ENCODE measurements at places on chromosomes 5 and 9. TPM values are rescaled to one million over a fixed set of nuclear protein-coding genes. Genes with fewer than 3 reads are reported as not detected.

DNA sequence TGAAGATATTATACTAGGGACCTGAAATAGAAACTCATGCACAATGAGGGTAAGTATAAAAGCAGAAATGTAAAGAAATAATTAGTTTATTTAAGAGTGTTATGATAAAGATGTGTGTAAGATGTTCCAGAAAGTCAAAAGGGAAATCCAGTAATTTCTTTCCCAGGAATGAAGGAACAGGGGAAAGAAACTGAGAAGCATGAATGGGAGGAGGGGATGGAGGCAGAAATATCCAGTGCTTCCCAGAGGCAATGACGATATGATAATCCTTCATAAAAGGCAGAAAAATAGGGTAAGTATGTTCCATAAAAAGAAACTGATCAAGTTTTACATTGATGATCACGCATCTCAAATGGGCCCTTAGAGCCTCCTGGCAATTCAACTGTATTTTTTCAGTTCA lies 120.7 kb upstream of the LPAR1 start:
- no peak for DNase-seq

- no peak for DNase-seq
Measured at GRCh38 chr9:18910435-18910834, 122.6 kb downstream of the SAXO1 start.

DNA sequence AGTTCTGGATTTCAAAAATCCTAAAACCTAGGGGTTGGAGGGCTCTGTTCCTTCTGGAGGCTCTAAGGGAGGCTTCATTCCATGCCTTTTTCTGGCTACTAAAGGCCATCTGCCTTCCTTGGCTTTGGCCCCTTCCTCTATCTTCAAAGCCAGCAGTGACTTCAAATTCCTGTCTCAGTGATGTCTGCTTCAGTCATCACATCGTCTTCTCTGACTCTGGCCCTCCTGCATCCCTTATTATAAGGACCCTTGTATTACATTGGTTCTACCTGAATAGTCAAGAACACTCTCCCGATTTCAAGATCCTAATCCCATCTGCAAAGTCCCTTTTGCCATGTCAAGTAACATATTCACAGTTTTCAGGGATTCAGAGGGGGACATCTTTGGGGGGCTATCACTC lies 60.3 kb downstream of the GNA14 start:
- DNase-seq = no peak

GRCh38 chr9:113654605-113655428 lies 191.3 kb downstream of the RGS3 start:
- no peak for DNase-seq

- DNase-seq = no peak
Measured at GRCh38 chr9:134967547-134967930, 49.8 kb upstream of the FCN1 start.

DNA sequence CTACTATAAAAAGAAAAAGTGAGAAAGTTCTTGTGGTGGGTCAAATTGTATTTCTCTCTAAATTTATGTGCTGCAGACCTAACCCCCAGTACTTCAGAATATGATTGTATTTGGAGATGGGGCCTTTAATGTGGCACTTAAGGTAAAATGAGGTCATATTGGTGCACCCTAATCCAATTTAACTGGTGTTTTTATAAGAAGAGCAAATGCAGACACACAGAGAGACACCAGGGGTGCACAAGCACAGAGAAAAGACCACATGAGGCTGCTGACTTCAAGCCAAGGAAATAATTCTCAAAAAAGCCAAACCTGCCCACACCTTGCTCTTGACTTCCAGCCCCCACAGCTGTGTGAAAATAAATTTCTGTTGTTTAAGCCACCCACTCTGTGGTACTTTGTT lies 80.2 kb upstream of the HTR4 start:
- no peak for DNase-seq

CARD9 gene
- total RNA-seq = 1.7 TPM

- no peak for DNase-seq
Measured at GRCh38 chr5:95973793-95974325, 12.2 kb upstream of the ELL2 start.

DNA sequence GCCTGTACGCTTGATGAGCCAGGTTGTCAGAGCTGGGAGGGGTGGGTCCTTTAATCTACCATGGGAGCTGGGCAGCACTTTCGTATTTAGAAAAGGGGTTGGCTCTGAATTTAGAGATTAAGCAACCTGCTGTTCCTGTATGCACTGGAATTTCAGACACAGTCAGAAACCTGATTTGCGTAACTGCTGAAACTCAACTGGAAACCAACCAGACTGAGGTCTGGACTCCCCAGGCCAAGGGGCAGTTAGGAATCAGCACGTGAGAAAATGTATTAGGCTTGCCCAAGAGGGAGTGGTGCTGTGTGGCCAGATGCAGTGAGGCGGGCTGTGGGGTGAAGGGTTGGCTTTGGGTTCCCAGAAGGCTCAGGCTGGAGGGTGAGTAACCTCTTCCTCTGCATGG lies 235.0 kb downstream of the GOLPH3 start:
- no peak for DNase-seq

SLC25A2 gene
- total RNA-seq = 0.67 TPM

DNA sequence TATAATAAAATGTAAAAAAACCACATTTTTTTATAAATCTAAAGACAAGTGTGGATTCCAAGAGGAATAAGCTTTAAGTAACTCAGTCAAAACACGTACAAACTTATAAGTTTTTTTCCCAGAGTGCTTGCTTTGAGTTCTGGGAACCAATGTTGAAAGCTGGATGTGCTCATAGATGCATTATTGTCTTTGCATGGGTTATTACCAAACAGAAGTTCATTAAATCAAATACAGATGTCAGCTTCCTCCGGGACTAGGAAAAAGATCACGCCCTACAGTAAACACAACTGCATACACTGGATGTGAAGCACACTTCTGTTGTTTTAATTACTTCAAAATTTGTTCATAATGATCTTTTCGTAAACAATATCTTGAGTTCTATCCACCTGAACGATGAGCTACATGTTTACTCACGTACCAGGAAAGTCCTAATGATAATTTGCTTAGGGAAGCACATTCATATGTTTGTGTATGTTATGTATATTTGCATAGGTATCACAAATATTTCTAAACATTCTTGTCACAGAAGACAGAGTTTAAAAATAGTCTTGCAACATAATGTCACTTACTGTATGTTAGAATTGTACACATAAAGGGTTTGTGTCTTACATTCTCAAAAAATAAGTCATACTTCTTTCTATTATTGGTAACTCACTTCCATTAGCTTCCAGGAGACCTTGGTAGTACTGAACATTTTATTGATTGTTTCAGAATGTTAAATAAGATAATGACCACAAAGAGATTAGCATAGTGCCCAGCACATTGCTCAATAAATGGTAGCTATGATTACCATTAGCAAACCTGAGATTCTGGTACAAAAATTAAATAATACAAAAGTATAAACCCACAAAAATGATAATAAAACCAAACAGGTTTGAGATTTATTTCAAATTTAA lies 427.4 kb downstream of the CETN3 start:
- no peak for DNase-seq

- no peak for DNase-seq
Measured at GRCh38 chr5:150234576-150235499, 45.0 kb downstream of the SLC6A7 start.

PELO gene
- 25.9 TPM for total RNA-seq

JMY gene
- 10.5 TPM for total RNA-seq

DNA sequence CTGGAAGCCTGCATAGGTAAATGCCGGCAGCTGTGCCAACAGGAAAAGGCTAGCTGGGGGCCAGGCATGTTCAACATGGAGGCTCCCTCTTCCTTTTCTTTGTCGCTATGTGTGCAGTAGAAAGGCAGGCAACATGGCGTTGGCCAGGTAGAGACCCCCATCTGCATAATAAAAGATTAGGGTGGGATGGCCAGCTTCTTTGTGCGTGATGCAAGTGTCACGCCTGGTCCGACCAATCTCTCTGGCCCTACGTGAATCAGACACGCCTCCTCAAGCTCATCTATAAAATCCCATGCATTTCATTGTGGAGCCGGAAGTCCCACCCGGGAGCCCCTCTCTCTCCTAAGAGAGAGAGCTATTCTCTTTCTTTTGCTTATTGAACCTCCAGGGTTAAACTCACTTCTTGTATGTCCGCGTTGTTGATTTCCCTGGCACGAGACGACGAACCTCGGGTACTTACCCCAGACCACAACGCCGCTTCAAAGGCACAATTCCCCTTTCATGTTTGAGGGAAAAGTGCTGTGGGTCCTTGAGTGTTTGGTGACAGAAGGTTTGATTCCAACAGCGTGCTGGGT lies 25.0 kb upstream of the C5orf47 start:
- DNase-seq = no peak

GRCh38 chr9:95831810-95832209 lies 43.7 kb upstream of the ERCC6L2 start:
- DNase-seq = no peak

GRCh38 chr9:16705111-16705604 lies 165.3 kb downstream of the BNC2 start:
- DNase-seq = no peak

- DNase-seq = no peak
Measured at GRCh38 chr9:113887436-113887835, 11.3 kb downstream of the ZNF618 start.

ZNF454 gene
- not detected for total RNA-seq

DNA sequence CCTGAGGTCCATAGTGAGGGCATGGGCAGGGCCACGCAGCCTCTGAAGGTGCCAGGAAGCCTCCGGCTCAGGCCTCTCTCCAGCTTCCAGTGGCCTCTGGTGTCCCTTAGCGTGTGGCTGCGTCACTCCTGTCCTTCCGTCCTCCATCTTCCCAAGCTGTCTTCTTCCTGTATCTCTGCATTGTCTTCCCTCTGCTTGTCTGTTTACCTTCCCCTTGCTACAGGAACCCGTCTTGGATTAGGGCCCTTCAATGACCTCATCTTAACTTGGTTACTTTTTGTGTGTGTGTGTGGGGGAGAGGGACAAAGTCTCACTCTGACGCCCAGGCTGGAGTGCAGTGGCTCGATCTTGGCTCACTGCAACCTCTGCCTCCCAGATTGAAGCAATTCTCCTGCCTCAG lies 14.4 kb downstream of the ASS1 start:
- DNase-seq = no peak

DNA sequence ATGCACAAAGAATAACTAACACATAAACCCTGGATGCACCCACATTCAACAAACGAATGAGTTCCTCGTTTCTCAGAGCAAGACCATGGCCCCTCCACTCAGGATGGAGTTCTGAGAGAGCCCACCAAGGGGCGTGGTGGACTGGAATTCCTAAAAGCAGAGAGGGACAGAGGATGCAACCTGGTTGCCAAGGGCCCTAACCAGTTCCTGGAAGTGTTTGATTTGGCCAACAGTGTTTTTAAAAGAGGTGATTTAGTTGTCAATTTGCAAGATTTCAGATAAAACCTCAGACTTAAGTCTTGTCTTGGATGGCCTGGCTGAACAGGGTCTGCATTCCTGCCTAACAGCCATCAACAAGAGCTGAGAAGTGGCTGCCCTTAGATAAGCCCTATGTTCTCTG lies 34.4 kb downstream of the GLRA1 start:
- no peak for DNase-seq

SV2C gene
- total RNA-seq = not detected

GRCh38 chr9:37405350-37405749 lies 17.1 kb upstream of the GRHPR start:
- no peak for DNase-seq

DNA sequence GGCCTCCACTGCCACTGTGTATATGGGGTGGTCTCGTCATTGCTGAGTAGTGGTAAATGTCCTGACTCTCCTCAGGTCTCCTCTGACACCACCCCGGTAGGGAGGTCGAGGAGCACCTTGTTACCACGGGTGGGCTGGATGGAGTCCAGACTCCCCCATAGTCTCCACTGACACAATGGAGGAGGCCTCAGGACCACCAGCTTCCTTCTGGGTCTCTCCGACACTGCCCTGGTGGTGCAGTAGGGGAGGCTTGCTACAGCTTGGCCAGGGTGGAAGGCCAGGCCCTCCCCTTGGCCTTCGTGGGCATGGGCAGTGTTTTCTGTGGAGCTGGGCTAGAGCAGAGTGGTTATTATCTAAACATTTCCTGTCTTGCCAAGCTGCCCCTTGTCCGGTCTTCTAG lies 15.4 kb upstream of the SH3PXD2B start:
- DNase-seq = no peak

TAF11L6 gene
- not detected for total RNA-seq

DNA sequence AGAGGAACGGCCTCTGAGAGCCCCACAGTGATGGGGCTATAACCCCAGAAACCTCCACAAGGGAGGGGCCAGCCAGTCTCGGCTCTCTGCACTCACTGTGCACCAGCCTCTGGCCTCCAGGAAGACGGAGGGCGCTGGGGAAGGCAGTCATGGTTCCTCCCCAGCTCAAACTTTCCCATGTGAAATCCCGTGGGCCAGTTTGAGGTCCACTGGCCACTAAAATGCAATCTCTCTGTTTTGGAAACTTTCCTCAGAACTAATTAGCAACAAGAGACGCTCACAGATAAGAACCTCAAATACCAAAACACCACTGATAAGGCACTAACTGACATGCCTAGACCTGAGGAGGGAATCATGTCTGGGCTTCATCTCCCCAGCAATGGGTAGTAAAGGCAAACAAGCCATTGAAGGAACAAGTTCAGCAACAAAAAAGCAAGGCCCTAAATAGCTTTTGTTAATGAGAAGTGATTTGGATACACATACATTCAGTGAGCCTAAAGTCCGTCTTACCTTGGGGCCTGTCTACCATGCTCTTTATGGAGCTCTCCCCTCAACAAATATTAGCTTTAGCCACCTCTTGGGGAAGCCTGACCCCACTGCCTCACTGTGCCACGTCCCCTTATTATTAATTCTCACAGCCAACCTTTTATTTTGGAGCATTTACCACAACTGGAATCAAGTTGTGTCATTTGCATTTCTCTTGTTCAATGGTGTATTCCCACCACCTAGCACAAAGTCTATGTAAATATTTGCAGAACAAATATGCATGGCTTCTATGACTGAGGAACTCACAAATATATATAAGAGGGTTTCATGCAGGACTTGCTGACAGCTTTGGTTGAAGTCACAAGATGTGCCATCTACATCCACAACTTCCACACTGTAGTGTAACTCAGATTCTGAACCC lies 56.1 kb upstream of the GLRX start:
- peak; percentile 72 for DNase-seq

- peak; percentile 72 for DNase-seq
Measured at GRCh38 chr9:121278477-121279261, 10.7 kb downstream of the GSN start.

DNA sequence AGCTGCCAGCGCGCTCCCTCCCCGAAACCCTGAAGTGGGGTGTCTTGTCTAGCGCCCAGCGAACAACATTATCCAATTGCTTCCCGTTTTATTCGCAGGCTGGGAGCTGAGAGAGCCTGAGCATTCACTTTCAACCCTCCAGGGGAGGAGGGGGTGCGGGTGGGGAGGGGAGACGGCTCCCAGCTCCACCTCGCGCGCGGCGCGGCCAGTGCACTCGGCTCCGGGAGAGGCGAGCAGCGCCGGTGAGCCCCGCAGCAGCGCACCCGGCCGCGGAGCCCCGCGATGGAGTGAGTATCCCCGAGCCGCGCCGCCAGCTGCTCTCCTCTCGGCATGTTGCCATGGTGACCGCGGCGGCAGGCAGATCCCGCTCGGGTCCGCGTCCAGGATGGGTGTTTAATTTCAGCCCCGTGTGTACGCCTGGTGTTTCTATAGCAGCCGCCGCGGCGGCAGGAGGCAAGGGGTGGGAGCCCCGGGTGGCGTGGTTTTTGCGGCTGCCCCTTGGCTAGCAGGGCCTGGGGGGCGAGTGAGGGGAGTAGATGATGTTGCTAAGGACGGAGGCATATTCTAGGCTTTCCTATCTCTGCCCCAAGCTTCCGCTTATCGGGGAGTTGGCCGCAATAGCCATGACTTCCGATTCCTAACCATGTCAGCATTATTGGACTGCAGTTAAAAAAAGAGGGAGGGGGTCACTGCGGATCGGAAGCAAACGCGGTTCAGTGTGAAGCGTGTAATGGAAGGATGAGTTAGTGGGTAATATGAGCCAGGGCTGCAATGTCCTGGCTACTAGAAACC lies 139.2 kb upstream of the PALM2AKAP2 start:
- no peak for DNase-seq

GTF2H2 gene
- total RNA-seq = 82.0 TPM

ARSB gene
- total RNA-seq = 17.4 TPM
